ENCODE measurements at places on chromosomes 3 and 15.

DNA sequence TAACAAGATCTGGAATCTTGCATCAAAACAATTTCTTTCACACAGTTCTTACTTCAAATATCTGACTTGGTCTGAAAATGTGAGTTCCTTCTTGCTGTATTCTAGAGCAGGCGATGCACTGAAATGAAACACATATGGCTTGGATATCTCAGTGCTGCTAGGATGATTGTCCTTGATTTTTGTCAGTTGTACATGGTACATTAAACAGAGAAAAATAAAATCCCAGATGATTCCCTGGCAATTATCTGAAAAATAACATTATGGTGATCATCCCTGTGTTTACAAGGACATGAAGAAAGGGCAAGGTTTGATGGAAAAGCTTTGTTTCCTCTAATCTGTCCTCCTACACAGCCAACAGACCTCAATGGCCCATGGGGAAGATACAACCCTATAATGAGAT lies 10.6 kb downstream of the LMCD1 start:
- DNase-seq = no peak

- DNase-seq = no peak
Measured at GRCh38 chr3:161558236-161558635, 61.6 kb downstream of the OTOL1 start.

DNA sequence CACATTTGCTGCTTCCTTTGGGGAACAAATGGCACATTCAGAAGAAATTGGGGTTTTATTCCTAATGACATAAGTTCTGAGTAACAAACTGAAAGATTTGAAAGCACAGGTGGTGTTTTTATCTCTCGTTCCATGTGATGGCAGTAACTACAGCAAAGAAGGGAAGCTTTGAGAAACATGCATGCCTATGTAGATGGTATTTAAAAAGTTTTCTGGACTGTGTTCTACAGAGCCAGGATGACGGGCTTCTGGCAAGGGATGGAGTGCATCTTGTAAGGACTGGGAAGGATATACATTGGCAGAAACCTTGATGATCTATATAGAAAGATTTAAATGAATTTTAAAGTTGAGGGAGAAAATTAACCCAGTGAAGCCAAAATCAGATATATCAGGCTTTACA lies 362.2 kb upstream of the ROPN1 start:
- DNase-seq = no peak

DNA sequence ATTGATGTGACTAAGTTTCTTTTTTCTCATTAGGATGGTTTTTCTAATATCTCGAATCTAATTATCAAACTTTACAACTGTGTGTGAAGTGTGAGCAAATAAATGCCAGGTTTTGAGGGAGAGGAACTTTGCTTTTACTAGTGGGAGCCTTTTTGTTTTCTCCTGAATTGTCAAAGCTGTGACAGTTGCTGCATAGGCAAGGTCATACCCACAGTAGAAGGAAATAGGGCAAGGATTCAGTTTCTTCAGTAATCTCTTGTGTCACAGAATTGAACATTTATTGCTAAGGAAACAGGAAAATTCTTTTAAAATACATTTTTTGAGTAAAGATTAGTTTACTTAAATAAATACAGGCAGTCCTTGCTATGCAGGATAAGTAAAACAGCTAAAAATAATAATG lies 19.5 kb downstream of the GMPS start:
- DNase-seq = no peak

- peak; percentile 30 for DNase-seq
Measured at GRCh38 chr15:98651036-98651481, 2.7 kb downstream of the IGF1R start.

- no peak for DNase-seq
Measured at GRCh38 chr3:40602778-40603385, 78.1 kb downstream of the ZNF621 start.

DNA sequence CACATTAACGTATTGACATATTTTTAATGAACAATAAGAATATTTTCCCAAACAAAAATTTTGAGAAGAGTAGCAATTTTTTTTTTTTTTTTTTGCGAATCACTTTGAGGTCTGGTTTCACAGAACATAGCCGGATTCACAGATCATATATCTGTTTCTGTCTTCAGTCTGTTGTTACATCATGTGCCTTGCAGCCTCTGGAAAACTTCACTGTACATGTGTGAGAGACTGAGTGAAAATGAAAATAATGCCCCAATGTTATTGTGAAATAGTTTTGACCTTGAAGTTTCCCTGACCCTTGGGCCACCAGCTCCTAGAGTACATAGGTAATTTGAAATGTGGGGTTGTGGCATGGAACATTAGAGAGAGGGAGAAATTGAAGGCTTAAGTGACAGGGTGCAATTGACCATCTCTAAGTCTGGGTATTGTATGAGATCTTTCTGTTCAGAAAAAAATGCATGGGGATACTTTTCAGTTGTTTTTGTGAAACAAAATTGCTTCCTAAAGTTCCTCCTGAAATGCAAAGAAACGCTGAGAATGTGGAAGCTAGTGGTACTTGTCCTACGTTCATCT lies 14.0 kb downstream of the ITPR1 start:
- no peak for DNase-seq

DNA sequence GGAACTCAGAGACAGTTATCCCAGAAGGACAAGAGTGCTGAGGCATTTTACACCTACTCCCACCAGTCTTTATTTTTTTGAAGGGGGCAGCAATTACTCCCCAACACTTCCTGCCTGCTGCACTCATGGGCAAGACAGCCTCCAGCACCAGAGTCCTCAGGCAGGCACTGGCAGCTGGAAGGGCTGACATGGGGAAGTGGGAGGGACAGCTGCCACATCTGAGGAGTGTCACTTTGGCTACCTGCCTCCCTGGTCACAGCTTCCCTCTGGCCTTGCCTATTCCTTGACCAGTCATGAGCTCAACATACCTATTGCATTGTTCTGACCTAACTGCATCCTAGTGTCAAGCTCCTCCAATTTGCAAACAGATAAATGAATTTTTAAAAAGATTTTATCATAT lies 10.2 kb upstream of the LACTB start:
- no peak for DNase-seq

DNA sequence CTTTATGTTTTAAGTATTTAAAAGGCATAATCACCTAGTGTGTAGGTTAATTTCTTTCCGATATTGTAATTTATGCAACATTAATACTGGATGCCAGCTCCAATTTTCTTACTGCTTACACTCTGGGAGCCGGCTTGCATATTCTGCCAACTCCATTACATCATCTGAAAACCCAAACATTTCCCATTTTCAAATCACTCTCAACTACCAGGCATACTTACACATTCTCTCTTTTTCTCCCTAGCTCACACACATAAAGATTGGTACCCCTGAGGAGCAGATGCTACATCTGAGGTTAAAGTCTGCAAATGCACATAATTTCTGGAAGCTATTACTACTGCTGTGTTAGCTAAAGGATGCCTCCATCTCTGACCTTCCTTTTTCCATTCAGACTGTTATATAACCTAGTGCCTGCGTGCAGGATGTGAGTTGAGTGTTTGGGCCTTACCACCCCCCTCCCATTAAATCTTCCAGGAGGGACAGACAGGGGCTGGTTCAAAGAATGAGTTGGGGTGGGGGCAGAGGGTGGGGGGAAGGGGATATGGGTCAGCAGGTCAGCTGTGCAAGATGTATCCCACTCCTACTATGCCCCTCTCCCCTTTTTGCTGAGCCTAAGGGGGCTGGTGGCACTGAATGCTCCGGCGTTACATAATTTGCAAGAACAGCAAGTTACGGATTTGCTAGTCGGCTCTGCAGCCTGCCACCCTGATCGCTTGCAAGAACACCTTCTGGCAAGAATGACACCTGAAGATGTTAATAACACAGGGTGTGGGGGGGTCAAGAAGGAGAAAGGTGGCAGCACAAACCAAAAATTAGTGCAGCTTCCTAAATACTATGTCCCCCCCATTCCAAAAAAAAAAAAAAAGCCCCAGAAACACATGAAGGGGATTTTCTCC lies 2.5 kb downstream of the RORA start:
- DNase-seq = no peak

GRCh38 chr3:10557781-10558373 lies 52.5 kb upstream of the ATP2B2 start:
- DNase-seq = no peak

DNA sequence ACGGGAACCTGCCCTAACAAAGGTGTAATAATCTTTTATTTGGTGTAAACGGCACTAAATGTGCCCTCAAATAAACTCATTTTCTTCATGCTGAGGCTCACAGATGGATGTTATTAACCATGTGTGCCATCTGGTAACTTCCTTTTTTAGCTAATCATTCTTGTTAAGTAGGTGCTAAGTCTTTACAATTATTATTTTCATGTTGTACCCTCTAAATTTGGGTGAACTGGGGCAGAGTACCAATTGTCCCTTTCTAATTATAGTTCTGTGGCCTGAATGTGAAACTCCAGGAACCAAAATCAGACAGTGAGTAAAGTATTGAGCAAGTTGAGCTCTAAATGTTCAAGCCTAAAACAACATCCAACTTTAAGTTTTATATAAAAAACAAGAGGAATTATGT lies 220.7 kb upstream of the CADM2 start:
- no peak for DNase-seq

DNA sequence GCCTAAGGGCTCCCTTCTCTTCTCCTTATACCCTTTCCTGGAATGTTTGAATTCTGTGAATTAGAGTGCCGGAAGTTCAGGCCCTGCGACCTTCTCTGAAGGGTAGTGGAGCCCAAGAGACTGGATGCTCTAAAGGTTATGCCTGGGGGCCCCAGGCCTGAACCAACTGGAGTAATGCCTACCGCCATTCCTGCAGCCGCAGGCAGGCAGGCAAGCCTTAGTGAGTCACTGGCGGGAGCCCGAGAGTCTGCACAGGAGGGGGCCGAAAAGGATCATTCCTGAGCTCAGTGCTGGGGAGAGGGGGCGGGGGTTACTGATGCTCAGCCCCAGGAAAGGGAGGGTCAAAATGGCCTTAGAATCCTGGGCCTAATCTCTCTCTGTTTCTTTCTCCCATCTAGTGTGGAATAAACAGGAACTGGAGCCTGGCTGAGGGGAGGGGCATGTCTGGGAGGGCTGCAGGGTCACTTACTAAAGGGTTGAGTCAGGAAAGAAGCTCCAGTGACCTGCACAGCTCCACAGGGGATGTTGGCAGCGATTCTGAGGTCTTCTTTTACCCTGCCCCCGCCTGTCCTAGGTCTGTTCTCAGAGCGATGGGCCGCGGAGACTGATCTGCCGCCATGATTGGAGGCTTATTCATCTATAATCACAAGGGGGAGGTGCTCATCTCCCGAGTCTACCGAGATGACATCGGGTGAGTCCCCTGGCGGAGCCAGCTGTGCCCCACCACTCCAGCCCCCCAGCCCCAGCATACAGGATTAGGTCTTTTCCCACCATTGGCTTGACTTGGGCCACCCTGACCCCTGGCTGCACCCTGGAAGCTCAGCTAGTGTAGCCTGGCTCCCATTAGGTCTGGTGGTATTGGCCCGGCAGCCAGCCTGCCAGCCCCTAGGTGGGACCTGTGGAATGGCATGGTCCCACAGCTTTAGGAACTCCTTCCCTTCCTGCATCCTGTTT lies 2.0 kb downstream of the AP2M1 start:
- peak; percentile 55 for DNase-seq

DNA sequence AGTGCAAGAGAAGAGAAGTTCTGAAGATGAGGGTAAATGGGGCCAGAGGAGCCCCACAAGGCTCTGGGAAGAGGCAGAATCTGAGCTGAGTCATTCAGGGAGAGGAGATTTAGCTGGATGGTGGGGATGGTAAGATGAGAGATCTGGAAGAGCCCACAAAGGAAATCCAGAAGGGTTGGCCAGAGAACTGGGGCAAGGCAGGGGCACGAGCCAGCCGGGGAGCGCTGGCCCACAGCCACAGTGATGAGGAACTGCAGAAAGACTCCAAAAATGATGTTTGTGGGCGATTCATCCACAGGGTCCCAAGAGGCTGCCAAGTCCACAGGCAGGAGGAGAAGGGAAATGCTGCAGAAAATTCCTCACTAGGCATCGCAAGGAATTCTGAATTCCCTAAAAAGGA lies 75.9 kb upstream of the ATP2B2 start:
- DNase-seq = no peak

DNA sequence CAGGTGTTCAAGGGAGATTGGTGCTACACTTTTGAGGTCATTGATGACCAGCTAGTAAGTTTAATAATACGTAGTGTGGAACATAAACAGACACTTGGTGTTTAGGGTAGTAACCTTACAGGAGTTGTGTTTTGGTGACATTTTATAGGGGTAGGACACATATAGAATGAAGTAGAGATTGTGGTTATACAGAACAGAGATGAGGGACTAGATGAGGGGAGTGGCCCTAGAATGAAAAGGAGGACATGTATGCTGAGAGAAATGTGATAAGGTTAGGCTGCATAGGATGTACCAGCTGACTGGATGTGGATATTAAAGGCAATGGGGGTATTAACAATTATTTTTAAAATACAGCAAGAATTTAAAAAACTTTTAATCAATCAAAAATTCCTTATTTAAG lies 8.0 kb downstream of the MBNL1 start:
- no peak for DNase-seq

DNA sequence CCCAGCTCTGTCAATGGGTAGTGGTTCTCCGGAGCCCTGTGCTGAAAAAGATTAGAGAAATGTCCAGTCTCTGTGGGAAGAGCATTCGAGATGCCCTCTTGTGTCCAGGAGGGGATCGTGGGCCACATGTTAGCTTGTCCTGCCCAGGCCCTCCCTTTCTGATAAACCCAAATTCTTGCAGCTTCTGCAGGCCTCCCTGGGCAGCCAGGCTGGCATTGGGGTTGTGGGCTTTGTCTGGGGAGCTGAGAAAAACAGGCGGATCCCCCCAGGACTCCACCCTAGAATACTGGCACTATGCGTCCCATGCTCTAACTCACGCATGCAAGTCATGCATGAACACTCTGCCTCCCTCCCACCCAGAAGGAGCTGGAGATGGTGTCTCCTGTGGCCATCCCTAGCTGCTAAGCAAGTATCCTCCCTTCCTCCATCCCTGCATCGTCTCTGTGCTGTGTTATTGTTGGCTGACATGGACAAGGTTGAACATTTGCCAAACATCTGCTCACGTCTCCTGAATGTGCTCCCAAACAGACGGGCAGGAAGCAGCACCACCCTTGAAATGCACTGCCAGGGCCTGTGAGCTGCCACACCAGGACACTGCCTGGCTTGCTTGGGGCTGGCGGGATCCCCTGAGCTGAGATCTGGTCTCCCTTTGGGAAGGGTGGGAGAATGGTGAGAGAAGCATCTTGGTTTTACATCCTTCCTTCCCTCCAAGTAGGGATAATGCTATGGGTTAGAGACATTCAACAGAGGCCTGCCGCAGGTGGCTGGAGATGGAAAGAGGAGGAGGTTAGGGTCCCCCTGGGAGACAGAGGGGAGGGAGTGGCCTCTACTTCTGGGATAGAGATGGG lies 26.5 kb downstream of the CFAP161 start:
- no peak for DNase-seq

- DNase-seq = no peak
Measured at GRCh38 chr3:5140839-5141238, 18.7 kb downstream of the ARL8B start.

GRCh38 chr3:2921903-2922302 lies 188.3 kb downstream of the IL5RA start:
- peak; percentile 6 for DNase-seq

- no peak for DNase-seq
Measured at GRCh38 chr3:173380681-173381080, 16.9 kb upstream of the NLGN1 start.

GRCh38 chr3:41065340-41065739 lies 134.0 kb upstream of the CTNNB1 start:
- DNase-seq = no peak

GRCh38 chr15:78506971-78507830 lies at the start of gene HYKK:
HYKK (plus strand) TSS chr15:78507577; CDS start chr15:78513089, 5,512 bp downstream.
- DNase-seq = peak; percentile 100

Data from HAP-1 (cell line).